ENCODE measurements at places on chromosomes 16 and 17.

DNA sequence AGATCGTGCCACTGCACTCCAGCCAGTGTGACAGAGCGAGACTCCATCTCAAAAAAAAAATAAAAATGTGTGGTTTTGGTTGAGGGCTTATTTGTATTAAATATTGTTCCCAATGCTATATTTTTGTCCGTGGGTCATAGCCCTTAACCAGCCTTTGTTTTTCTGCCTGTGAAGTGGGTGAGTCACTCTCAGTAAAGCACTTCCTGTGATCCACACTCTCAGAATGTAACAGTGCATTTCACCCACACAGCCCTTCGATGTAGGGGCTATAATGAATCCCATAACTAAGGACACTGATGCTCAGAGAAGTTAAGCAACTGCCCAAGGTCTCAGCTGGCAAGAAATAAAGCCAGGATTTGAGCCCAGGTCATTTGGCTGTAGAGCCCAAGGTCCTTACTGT, 34.7 kb upstream of the POLR3E start:
- DNase-seq, result no peak

DNA sequence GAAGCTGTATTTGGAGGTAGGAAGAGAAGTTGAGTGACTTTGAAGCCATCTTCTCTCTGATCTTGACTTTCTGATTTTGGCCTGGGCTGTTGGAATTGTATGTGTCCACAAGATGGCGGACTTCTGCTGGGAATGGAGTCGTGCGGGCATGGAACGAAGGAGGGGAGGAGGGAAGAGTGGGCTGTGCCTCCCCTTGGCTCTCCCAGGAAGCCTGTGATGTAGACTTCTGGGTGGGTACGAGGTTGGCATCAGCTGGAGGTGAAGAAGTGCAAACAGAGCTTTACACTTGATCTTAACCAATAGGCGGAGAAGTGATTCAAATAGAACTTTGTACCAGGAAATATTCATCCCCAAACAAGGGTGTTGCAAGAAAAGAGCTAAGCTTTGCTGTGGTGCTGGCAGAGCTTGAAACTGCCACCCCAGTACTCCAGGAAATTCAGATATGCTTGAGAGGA, 7.4 kb upstream of the TMEM220 start:
- DNase-seq, result peak; percentile 24

DNA sequence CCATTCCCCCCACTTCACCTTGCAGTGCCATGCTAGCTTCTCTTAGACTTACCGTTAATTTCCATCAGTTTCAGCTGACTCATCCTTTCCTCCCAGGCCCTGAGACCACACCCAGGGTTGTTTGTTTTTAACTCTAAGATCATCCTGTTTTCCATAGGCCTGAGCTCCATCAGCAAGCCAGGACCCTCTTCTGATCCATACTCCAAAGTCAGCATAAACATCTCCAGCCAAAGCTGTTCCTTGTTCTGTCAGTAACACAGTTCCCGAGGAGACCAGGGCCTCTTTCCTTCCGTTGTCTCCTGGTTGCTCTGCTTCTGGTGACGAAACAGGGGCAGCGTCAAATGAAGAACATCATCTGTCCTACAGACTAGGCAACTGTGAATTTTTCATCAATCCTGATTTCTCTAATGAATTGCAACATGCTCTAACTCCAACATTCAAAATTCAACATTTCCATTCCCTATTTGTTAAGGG, 83.8 kb upstream of the HNF1B start:
- no peak for DNase-seq

- peak; percentile 53 for DNase-seq
These were observed 355.3 kb downstream of the TOX3 start for GRCh38 chr16:52191531-52192134.

- DNase-seq, result peak; percentile 71
These were observed 18.8 kb upstream of the GAA start for GRCh38 chr17:80082403-80083135.

GRCh38 chr17:5120036-5120435, 4.2 kb downstream of the USP6 start:
- no peak for DNase-seq

DNA sequence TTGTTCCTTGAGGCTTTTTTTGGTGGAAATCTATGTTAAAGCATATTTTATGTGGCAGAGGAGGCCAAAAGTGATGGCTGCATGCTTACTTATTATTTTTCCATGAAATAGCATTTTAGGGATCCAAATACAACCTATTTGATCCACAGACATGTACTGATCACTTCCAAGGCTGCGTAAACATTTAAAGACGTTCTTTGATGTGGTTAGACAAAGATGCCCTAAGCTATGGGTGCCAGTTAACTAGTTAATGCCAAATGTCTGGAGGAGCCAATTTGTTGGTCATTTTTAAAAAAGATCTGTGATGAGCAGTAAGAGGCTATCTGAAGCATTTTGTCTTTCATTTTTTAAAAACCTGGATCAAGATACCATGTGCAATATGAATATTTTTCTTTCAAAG, 17.3 kb upstream of the PRKCA start:
- DNase-seq, result no peak

GRCh38 chr17:39694593-39694992, 5.3 kb upstream of the ERBB2 start:
- no peak for DNase-seq

DNA sequence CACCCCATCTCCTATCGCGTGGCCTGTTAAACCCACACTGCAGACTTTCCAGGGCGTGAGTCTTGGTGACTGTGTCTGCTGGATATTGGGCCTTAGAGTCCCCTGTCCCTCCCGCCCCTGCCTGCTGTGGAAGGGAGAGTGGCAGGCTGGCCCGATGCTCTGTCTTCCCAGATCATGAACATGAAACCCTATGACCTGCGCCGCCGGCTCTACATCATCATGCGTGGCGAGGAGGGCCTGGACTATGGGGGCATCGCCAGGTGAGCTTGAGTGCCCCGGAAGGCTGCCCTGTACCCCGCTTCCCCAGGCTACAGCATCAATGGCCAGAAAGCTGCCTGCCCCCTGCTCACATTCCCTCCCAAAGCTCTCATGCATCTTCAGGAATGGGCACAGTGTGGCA, 19.5 kb upstream of the CLEC18A start:
- no peak for DNase-seq

DNA sequence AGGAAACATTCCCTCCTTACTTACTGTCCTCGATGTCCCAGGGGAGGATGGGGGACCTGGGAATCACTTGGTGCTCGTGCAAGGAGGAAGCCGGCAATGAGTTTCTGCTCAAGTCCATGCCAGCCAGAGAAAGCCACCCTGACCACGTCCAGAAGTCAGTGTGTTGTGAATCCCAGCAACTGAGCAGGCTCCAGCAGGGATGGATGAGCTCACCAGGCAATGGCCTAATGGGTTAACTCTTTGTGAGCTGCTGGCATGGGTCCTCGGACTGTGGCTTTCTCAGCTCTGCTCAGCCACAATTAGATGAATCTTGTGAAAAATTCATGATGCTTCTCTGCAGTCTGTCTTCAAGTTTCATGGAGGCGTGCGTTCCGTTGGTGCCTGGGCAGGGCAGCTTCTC, at the start of gene PIRT:
PIRT (minus strand) TSS at position 167 of the 400 bp plus-strand sequence. CDS start 12,442 bp downstream, outside the sequence.
- no peak for DNase-seq

GRCh38 chr17:38379448-38379847, 27.8 kb downstream of the SOCS7 start:
- DNase-seq, result no peak

GRCh38 chr16:49556606-49557446, 183.2 kb downstream of the C16orf78 start:
- no peak for DNase-seq

GRCh38 chr16:72532906-72533410, 361.0 kb upstream of the PMFBP1 start:
- no peak for DNase-seq

DNA sequence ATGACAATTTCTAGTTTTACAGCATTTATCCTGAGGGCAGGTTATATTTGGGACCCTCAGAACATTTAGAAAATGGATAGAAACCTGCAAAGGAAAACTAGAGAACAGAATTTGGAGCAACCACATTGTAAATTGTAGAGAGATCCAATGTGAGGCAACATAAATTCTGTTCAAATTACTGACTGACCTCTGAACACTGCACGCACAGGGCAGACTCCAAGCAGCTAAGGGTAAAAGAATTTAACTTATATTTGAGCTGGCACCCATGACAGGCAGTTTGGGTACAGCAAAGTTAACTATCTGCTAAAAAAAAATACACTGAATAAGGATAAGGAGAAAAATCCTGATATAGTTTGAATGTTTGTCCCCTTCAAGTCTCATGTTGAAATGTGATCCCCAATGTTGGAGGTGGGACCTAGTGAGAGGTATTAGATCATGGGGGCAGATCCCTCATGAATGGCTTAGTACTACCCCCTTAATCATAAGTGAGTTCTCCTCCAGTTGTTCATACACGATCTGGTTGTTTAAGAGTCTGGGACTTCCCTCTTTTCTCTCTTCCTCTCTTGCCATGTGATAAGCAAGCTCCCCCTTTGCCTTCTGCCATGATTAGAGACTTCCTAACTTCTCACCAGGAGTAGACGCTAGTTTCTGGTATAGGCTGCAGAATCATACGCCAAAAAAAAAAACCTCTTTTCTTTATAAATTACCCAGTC, 75.7 kb downstream of the FBXL20 start:
- no peak for DNase-seq

GRCh38 chr17:75272848-75273184, 1.8 kb upstream of the MIF4GD start:
- no peak for DNase-seq

- no peak for DNase-seq
These were observed 111.0 kb downstream of the IRX5 start for GRCh38 chr16:55041540-55042234.

- DNase-seq, result no peak
These were observed 94.3 kb downstream of the SSH2 start for GRCh38 chr17:29835435-29836351.

- no peak for DNase-seq
These were observed 3.8 kb upstream of the GCSH start for GRCh38 chr16:81099958-81100357.

GRCh38 chr17:37476431-37477120, 13.1 kb upstream of the DUSP14 start:
- no peak for DNase-seq

- DNase-seq, result no peak
These were observed 2.0 kb upstream of the KRT38 start for GRCh38 chr17:41442739-41443138.

DNA sequence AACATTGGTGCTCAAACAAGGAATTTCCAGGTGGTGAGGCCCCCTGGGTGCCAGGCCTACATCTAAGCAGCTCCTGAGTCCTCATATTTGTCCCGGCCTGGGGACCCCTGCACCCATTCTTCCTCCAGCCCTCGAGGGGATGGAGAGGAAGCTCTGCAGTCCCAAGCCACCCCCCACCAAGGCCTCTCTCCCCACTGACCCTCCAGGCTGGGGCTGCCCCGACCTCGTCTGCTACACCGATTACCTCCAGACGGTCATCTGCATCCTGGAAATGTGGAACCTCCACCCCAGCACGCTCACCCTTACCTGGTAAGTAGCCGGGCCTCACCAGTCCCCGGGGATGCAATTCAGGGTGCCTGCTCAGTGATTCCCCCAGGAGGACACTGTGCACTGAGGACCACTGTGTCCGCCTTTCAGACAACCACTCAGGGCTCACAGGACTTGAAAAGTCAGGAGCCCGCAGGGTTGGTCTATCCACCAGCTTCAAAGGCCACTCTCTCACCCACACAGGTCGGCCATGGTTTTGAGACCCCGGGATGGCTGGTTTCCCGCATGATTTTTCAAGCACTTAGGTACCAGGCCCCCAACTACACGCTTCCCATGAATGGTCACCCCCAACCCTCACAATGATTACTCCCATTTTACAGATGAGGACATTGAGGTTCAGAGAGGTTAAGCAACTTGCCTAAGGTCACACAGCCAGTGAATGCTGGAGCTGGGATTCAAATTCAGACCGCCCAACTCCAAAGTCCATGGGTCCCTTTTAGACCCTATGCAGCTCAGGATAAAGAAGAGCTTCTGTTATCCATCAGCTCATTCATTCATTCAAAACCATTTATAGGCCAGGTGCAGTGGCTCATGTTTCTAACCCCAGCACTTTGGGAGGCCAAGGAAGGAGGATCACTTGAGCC, 32.4 kb downstream of the IL21R start:
- no peak for DNase-seq

DNA sequence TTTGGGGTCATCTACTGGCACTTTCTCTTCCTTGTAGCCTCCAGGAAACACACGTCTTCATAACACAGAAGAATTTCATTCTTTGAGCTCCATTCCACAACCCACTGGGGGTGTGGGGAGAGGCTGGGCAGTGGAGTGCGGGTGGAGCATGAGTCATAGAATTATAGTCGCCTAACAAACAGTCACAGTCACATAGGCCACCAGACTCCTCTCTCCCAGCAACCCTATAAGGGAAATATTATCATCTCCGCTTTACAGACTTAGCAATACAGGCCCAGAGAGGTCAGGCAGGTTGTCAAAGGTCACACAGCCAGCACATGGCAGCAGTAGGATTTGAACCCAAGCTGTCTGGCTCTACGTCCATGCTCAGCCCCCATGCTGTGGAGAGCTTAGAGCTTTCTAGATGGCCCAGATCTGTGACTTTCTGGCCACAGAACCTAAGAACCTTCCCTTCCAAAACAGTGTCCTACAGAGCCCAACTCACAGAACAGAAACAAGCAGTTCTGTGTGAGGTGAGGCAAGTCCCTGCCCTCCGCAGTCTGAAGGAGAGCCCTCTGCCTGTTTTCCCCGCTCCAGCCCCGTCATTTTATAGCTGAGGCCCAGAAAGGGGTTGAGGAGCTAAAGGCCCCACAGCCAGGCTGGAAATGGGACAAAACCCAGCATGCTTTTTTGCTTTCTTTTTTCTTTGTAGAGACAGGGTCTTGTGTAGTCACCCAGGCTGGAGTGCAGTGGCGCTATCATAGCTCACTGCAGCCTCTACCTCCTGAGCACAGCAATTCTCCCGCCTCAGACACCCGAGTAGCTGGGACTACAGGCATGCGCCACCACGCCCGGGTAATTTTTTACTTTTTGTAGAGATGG, 10.7 kb upstream of the LITAF start:
- no peak for DNase-seq

DNA sequence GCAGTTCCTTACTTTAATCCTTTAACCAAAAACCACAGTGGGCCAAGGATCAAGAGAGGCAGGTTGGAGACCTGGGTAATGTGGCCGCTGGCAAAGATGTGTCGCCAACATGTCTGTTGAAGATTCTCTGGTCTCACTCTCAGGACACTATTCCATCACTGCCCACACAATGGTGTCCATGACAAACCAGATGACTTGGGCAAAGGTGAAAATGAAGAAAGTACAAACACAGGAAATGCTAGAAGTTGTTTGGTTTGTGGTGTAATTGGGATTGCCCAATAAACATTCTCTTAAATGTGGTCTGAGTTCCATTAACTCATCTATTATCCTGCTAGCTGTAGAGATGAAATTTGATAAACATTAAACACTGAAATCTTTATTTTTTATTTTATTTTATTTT, 43.3 kb downstream of the SALL1 start:
- no peak for DNase-seq

All from activated T-cell treated with anti-CD3 and anti-CD28 coated beads, Interleukin-2, amount 50 U/mL, for 72 hours (primary cell).